ENCODE measurements at places on chromosomes 11 and 22.

GRCh38 chr11:119741369-119742262 is 12.6 kb upstream of the NECTIN1 start:
- DNase-seq = peak; percentile 80

GRCh38 chr11:101185985-101186384 is 56.4 kb upstream of the PGR start:
- no peak for DNase-seq

DNA sequence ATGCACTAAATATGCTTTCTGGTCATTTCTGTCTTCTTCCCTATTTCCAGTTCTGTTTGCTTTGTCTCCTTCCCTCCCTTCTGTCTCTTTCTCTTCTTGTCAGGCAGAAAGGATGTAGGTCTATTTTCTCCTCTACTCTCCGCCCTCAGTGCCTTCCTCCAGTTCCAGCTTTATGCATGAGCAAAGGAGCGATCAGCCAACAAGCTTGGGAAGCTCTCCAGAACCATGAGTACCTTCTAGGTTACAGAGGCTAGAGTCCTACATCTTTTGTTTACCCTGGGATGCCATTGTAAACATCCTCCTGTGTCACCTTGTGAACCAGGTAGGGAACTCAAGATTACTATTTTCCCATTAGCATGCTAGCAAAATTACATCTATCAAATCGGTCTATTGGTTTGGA is 7.9 kb upstream of the SPON1 start:
- no peak for DNase-seq

DNA sequence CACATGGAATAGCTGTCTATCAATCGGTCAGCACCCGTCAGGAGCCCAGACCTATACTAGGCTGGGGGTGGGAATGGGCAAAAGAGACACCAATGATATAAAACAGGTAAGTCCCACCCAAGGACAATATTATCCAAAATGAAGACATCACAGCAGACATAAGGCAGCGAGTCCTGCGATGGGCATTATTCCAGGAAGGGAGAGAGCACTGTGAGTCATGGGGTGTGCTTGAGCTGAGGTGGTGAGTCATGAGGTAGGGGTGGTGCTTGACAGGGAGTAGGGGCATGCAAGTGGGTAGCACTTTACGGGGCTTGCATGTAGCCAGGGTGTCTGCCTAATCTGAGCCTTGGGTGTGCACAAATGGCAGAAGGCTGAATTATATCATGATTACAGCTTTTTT is 605.0 kb upstream of the CADM1 start:
- no peak for DNase-seq

GRCh38 chr22:46827136-46827780 is 64.8 kb downstream of the TBC1D22A start:
- DNase-seq = no peak

DNA sequence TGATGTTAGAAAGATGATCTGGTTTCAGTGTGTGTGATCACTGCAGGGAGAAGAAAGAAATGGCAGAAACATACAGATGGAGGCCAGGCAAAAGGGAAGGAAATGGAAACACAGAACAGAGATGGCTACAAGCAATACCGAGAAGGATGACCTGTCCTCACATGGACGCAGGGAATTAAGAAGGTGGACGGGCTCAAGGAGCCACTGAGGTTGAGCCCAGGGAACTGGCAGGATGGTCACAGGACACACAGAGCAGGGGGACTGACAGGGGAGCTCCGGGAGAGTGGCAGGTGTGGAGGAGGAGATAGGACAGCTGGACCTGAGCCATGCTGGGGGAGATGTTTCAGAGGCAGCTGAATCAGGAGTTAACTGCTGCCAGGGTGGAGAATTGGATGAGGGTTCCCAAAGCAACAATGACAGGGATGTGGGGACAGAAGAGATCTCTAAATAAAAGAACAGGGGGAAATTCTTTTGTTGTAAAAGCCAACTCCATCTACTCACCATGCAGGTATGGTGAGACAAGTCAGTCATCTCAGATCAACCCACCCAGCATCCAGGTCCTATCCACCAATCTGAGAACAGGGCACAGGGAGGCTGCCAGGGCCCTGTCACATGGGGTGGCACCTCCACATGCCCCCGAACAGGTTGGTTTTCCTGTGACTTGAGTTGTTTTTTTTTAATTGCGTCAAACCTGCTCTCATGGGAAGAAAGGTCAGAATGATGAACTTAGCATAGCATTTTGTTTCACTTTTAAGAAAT is 26.3 kb downstream of the KLHL22 start:
- no peak for DNase-seq

GRCh38 chr22:36811094-36811800 is 5.6 kb downstream of the PVALB start:
- DNase-seq = no peak

DNA sequence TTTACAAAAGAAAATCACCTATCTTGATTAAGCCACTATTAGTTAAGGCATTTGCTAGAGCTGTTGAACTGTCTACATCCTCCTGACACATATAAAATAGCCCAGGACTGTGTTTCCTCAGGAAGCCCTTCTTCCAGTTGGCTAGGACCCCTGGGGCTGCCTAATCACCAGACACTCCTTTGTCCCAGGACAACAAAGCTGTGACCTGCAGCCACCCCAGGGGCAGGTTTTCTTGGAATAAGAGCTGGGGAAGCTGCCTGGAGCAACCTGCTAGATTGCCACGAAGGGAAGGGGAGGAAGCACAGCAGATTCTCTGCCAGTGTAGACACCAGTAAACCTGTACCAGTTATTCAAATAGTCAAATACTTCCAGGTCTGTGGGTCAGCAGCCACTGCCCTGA is 17.6 kb downstream of the CHST1 start:
- peak; percentile 4 for DNase-seq

DNA sequence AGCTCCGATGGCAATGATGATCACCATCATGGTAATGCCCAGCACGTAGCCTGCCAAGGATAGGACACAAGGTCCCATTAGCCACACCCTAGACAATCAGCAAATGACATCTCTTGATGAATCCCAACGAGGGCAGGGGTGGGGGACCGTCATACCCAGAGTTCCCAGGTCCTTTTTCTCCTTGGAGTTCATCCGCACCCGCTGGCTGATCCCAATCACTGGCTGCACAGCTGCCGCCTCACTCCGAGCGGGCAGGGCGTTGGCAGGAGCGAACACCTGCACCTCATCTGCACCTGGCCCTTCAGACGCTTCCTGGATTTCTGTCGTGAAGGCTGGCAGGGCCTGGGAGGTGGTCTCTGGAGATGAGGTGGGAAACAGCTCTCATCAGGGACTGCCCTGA is 2.9 kb downstream of the PIK3IP1 start:
- no peak for DNase-seq

DNA sequence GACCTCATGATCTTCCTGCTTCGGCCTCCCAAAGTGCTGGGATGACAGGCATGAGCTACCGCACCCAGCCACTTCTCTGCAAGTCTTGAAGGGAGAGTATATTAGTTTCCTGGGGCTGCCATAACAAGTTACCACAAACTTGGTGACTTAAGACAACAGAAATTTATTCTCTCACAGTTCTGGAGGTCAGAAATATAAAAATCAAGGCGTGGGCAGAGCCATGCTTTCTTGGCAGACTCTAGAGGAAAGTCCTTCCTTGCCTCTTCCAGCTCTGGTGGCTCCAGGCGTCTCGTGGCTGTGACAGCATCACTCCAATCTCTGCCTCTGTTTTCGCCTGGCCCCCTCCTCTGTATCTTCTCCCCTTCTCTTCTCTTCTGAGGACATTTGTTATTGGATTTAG is 110.2 kb upstream of the NAV2 start:
- no peak for DNase-seq

- DNase-seq = no peak
Measured at GRCh38 chr11:61846362-61847020, 18.4 kb downstream of the FADS2 start.

- DNase-seq = no peak
Measured at GRCh38 chr11:36057379-36058042, 113.6 kb downstream of the LDLRAD3 start.

DNA sequence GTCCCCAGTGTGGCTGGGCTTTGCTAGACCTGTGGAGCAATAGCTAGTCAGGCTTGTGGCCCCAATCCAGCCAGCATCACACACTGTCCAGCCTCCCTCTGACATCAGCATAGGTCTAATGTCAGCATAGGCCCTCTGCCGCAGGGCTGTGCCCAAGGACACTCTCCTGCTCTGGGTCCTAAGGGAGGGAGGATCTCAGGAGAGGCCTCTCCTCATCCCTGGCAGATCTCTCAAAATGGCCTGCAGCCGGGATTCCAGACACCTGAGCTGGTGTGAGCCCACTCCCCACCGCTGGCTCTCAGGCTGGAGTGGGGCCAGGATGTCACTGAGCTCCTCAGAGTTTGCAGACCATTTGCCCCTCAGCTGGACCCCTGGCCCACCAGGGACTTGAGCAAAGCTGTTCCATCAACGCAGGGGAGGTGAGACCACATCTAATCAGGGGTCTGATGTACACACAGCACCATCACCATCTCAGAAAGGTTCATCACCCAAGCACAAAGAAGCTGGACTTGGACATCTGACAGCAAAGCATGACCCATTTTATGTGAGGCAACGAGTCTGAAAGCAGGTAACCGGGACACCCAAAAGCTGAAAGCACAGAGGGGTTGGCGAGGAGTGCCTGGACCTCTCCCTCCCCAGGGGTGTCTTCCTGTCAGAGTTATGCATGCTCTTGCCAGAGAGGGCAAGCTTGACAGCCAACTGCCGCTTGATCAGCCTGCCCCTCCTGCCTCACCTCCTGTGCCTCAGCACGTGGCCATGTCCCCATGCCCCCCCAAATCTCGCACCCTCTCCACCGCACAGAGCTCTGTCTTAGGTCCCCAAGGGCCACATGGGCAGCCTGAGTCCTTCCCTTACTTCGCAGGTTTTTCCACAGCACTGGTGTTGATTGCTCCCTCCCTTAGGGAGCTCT is 69.7 kb upstream of the SEPTIN5 start:
- DNase-seq = no peak

DNA sequence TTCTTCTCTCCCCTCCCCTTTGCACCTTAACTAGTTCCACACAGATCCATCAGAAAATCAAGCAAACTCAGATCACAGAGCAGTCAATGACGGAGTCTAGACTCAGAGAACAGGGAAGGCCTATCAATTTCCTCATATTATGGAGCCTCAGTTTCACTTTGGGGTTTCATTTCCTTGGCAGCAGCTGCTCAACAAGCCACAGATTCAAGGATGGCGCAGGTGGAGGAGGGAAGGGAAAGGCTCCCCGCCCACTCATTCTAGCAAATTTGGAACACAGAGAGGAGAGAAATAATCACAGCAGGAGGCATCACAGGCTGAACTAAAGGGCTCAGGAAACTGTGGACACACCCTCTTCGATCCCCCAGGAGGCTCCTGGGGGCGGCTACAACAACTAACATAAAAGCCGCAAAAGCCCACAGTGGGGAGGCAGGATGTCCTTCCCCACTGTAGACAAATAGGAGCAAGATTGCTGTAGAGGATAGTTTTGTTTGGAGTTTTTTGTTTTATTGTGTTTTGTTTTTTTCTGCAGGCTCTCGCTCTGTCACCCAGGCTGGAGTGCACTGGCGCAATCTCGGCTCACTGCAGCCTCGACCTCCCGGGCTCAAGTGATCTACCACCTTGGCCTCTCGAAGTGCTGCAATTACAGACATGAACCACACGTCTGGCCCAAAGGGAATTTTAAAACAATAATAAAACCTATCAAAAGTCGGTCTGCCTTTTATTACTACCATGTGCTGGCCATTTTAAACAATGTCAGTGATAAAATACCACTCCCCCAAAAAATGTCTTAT is 3.4 kb downstream of the PLAAT3 start:
- no peak for DNase-seq

- no peak for DNase-seq
Measured at GRCh38 chr22:36026741-36027140, 1.9 kb downstream of the RBFOX2 start.

DNA sequence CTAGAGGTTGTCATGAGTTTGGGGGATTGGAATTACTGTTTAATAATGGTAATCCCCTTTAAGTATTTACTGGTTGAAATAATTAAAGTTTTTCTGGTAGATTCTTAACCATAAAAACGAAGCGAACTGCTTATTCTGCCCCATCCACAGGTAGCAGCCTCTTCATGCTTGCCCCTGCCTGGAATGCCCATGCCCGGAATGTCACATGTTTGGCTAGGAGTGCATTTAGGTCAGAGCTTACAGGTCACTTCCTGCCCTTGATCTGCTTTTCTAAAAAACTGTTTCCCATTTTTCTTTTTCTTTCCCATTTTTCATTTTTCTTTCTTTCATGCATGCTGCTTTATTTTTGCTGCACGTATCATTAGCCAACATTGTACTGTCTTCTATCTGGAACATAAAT is 69.1 kb downstream of the YAP1 start:
- no peak for DNase-seq

DNA sequence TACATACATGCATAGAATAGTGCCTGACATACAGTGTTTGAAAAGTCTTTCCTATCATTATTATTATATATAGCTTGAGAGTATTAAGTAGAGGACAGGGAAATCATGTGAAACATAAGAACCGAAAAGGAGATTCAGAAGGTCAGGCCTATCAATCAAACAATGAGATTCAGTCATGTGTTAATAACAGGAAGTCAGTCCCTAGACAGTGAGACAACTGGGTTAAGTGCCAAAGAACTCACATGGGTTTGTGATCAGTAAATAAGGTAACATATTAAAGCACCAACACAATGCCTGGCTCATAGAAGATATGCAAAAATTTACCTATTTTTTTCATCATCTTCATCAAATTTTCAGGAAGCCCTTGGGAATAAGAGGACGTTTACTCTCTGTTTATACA is 174.3 kb upstream of the FAT3 start:
- DNase-seq = no peak

DNA sequence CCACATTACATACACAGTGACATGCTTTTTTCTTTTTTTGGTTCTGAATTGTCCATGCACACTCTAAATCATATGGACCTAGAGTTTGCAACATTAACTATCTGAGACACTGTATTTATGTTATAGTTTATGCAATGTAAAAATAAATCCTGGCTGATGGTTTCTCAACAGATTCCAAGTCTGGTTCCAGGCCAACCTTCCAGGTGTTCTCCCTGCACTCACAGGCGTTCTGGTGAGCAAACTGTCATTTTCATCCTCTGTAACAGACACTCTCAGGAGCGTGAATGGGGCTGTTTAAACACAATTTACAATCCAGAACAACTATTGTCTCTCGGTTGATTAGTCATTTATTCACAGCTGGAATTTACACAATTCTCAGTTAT is 36.5 kb upstream of the ANKK1 start:
- no peak for DNase-seq

All from activated T-cell treated with anti-CD3 and anti-CD28 coated beads, Interleukin-2, amount 50 U/mL, for 48 hours (primary cell).